ENCODE measurements at places on chromosomes 2 and 18.

DNA sequence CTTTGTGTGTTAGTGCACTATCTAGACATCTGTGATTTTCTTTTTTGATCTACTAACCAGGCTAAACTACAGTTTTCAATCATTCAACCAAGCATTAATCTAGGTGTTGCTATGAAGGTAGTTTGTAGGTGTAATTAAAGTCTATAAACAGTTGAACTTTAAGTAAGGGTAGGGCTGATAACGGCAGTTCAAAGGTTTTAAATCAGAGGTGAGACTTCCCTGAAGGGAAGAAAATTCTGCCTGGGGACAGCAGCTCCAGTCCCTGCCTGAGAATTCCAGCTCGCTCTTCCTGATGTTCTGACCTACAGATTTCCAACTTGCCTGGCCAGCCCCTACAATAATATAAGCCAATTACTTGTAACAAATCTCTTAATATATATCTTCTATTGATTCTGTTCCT is 663.9 kb downstream of the MBD2 start:
- no peak for DNase-seq

DNA sequence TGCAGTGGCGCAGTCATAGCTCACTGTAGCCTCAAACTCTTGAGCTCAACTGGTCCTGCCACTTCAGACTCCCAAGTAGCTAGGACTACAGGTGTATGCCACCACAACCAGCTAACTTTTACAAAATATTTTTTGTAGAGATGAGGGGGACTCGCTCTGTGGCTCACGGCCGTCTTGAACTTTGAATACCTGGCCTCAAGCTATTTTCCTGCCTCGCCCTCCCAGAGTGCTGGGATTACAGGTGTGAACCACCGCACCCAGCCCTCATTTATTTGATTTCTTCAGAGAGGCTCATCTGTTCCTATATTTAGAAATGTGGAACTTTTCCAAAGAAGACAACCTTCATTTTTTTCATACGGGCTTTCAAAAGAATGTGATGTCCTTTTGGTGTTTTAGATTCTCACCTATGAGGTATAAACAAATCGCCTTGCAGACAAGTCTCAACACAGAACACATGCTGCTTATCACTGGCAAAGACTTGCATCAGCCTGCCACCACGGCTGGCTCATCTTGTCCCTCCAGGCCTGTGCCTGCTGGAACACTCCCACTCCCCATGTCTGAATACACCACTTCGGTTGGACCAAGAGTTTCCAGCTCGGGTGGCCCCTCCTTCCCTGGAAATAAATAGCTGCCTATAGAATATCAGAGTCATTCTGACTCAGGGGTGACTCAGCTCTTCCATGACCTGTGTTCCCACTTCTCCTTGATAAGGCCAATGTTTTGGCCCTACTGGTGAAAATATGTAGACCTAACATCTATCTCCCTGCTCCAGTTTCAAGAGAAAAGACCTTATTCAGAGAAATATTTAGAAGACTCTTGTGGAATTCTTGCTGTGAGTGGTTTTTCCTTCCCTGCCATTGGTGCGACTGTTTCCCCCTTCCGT is 202.6 kb downstream of the TGIF1 start:
- DNase-seq, result no peak

DNA sequence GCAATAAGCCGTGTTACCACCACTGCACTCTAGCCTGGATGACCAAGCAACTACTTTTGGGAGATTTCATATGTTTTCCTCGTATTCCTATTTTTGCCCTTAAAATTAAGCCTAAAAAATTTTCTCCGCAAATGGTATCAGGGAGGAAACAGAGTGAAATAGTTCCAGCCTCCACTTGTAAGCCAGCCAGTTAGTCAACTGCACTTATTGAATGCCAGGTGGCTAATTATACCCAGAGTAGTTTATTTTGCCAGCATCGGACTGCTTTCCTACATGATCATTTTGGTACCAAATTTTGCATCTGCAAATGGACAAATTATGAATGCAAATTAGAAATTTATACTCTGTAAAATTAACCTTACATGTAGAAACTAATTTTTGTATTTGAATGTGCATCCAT is 90.2 kb upstream of the ARHGAP28 start:
- DNase-seq, result no peak

DNA sequence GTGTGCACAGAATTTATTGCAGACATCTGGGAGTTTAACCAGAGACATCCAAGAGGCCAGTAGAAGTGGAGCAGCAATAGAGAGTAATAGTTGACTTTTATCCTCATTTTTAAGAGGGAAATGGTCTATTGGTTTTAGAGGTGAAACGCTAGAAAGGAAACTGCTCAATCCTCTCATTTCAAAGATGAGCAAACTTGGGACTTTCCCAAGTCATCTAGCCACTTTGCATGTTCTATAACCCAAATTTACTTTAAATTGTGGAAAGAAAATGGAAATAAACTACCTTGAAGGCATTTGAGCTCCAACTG is 601.7 kb downstream of the ARHGAP15 start:
- peak; percentile 15 for DNase-seq

DNA sequence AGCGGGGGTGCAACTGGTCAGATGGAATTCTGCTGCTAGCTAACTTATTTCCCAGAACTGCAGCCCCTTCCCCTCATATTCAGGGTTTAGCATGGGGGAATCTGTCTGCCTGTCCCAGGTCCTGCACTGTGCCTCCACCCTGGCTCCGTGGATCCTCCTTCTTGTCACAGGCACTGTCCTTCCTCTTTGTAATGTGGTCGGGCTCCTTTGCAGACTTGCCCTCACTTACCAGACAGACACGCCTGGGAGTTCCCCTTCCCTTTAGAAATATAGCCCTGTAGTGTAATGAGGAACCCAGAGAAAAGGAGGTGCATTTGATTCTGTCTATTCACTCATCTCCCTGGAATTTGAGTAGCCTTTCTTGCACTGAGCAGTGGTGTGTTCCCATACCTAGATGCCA is 108.7 kb downstream of the TRIM43 start:
- peak; percentile 10 for DNase-seq

DNA sequence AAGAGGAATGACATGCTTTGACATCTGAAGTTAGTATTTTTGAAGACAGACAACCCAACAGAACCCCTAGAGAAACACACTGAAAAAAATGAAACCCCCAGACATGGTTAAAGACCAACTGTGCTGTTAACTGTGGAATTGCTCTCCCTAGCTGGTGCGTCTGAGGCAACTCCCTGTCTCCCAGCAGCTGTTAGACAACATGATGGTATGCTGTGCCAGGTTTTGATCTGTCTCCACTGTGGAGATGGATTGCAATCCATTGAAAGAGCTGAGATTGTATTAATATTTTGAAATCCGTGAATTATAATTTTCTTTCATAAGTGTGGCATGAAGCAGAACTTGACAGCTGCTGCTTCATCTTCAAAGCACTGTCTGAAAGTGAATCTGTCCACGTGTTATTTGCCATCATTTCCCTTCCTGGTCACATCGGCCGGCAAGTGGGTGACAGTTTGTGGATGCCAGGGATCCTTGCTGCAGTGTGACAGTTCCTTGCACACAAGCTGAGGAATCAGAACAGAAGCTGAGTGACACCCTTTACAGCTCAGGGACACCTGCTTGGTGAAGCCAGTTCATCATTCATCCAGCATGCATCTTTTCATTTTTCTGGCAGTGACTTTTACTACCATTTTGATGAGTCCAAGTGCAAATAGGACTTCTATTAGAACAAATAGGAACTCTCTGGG is 58.2 kb upstream of the ACSL3 start:
- no peak for DNase-seq

DNA sequence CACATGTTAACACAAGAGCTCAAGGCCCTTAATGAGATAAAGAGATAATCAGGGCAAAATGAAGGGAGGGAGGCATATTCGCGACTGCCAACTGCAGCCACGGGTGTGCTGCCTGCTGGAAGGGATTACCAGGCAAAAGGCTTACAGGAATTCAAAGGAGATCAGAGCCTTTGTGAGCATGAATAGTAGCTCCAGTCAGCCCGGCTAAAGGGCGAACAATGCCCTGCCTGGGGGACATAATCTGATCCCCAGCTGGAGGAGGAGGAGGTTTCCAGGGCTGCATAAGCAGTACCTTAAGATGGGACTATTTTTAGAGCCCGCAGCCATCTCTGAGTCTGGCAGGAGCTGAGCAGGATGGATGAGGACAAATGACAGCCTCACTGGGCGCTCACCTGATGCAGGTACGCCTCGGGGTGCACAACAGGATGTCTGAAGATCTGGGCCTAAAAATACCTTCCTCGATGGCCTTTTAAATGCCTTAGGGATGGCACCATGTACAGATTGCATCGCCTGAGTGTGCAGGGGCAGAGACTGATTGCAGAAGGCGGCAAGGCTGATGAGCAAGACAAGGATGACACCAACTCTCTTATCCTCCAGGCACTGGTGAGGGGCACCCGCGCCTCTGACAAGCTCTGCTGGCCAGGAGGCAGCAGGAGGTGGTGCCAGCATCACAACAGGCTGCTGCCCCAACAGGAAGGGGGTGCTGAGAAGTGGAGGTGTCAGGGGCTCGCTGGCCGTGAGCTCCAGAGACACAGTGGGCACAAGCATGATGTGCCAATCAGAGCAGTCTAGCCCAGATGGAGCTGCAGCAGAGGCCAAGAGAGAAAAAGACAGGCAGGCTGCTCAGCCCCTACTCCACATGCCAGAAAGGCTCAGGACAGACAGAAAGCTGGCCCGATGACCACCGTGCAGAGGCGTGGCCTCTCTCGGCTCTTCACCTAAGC is 111.4 kb downstream of the EIPR1 start:
- no peak for DNase-seq

GRCh38 chr18:11261486-11261885 is 112.1 kb upstream of the PIEZO2 start:
- no peak for DNase-seq

GRCh38 chr2:53829273-53829979 is 30.3 kb downstream of the GPR75 start:
- DNase-seq, result no peak

DNA sequence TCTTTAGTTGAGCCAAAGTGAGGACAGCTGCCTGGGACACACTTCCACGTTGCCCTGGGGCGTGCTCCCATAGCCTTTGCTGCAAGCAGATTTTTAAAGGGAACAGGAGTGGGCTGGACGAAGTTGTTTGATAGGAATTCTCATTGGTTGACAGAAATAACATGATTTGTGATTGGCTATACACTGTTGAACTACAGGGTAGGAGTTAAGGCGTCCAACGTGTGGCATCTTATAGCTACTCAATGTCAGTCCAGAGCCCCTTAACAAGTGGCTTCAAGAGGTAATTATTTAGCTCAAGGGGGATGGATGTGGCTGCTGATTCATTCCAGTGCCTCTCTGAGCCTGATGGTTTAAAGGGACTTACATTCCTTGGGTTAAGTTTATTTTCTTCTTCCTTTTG is 65.5 kb downstream of the ACAA2 start:
- DNase-seq, result no peak

DNA sequence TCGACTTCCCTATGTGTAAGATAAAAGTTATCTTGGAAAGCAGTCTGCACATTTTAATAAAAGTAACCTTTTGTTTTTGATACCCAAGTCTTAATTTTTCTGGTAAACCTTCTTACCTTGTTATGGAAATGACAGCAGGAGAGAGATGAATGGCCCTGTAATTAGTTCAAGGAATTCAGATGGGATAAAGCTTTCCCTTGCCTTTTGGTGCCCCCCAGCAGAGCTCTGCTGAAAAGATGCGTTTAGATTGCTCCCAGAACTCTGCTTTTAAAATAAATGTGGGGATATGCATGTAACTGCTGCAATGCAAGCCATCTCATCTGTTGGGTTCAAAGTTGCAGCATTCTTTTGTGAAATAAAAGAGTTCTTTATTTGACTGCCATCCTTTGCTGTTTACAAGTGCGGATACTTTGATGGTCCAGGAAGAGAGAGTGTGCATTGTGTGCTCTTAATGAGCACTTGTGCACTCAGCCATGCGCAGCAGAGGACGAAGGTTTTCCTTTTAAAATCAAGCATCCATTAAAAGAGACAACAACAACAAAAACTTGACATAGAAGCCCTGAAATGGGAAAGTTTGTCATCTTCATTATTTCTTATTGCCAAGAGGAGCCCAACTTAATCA is 176.7 kb upstream of the ST6GAL2 start:
- no peak for DNase-seq

DNA sequence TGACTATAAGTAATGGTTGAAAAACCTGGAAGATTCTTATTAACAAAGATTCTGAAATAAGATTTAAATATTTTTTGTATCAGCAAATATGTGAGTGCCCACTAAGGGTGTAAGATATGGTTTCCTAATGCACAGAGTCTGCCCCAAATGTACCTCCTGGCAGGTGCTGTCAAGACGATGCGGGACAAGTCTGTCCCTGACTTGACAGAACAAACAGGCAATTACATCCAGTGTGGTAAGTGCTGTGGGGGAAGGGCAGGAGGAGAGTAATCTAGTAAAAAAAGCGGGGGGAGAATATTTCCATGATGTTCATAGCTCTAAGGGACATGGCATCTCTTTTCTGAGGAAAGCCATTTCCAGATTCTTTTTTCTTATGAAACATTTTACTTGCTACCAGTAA is 127.5 kb downstream of the COL4A4 start:
- no peak for DNase-seq

- no peak for DNase-seq
Measured at GRCh38 chr18:23838801-23839366, 149.6 kb downstream of the LAMA3 start.

Measured in CD4-positive, alpha-beta T cell treated with Interleukin-4 for 4 hours (primary cell).